ENCODE measurements at places on chromosomes 5 and 9.

DNA sequence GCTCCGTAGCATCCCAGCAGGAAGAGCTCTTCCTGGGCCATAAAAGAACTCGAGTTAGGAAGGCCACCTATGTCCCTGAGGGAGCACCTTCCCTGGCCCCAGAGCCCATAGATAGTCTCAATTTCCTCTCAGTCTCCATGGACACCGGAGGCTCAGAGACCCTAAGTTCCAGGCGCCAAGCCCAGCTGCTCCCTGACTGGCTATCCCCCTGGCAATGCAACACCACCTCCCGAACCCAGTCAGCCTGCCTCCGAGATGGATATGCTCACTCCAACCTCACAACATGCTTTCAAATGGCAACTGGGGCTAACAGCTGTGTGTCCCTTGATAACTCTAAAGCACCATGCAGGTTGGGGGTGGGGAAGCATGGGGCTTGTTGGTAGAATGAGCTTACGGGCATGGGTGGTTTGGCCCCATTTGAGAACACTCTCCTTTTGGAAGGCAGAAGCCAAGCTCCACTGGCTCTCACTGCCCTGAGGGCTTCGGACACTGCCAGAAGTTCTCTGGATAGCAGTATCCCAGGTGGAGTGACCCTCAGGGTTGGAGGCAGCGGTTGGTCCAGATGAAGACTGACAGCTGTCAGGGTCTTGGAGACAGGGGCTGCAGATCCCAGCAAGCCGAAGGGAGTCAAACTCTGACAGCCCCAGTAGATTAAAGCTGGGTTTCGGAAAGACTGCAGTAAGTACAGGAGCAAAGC lies 165.3 kb downstream of the PAX5 start:
- DNase-seq = no peak

DNA sequence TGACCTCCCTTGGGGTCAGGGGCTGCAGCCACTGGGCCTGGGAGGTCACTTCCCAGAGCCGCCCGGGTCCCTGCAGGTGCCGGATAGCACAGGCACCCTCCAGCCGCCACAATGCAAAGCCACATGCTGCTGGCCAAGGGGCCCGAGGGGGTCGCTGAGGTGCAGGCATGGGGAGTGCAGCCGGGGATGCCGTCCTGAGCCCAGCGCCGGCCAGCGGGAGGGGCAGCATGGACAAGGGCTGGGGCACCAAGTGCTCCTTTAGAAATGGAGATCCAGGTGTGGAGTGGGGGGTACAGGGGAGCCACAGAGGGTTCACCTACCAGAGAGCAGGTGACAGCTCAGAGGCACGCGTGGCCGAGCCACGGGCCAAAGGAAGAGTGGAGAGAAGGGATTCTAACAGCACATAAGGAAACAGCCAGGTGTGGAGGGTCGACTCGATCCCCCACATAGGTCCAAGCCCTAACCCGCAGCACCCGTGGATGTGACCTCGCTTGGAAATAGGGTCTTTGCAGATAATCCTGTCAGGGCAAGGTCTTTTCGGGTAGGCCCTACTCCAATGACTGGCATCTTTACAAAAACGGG lies 24.7 kb downstream of the ZDHHC11B start:
- no peak for DNase-seq

DNA sequence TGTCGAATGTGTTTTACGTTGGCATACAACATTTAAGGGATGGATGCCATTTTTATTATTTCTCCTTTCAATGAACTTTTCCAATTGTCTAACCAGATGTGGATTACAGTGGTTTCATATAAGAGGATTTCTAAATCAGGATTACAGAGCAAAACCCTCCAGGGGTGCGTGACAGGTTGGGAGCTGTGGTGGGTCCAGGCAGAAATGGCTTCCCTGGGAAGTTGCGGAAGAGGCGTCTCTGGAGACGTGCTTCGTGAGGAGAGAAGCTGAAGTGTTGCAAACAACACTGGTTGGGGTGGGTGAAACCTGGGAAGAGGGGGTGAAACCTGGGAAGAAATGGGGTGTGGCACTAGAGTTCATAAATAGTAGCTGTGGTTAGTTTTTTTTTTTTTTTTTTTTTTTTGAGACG lies 4.5 kb upstream of the RPL26L1 start:
- DNase-seq = no peak

GRCh38 chr9:112241491-112241890 lies 66.4 kb upstream of the SUSD1 start:
- no peak for DNase-seq

GRCh38 chr9:133613432-133613831 lies 4.2 kb upstream of the FAM163B start:
- no peak for DNase-seq

- no peak for DNase-seq
Observed at GRCh38 chr5:66518052-66518451, 78.1 kb upstream of the MAST4 start.

DNA sequence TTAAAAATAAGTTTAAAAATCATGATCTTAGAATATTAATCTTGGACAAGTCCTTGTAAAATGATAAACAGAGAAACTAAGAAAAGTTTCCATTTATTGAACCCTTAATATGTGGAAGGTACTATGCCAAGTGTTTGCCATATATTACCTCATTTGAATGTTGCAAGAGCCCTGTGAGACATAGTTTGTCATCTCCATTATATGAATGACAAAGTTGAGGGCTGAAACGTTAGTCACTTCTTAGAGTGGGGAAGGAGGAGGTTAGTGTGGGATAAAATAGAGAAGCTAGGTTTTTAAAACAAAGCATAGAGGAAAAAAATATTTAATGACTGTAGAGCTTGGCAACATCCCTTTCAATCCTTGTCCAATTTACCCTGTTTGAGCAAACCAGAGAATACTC lies 2.0 kb downstream of the TNC start:
- DNase-seq = no peak

DNA sequence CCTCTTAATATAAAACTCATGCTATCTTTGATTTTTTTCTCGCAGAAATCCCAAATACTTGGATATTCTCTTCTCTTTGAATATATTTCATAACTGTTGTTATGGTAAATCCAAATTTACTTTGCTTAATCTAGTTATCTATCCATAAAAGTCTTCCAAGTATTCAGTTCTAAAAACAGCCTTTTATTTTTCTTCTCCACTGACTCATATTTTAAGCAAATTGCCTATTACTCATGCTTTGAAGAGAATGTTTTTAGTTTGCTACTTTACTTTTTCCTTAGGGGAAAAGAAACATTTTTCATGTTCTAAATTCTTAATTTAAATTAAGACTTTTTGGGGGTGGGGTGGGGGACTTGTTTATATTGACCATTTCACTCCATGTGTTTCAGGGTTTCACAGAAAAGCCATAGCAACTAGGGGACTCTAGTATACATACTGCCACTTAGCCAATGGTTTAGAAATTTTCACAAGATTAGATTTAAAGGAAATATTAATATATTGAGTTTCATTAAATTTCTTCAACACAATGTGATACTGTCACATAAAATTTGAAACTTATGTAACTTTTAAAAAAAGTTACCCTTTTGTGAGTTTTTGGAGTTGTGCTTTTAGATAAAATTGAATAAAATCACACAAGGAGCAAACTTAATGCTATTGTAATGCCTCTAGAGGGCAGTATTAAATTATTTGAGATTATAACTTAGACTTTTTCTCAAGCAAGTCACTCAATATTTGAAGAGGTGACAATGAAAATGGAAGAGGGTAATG lies 545.8 kb upstream of the ARRDC3 start:
- no peak for DNase-seq

DNA sequence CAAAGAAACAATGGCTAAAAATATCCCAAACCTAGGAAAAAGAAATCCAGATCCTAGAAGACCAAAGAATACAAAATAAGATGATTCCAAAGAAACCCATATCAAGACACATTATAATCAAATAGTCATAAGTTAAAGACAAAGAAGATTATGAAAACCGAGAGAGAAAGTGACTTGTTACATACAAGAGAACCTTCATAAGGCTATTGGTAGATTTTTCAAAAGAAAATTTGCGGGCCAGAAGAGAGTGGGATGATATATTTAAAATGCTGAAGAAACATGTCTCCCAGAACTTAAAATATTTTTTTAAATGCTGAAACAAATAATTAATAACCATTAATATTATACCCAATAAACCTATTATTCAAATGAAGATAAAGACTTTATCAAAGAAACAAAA lies 687.3 kb downstream of the TLE4 start:
- DNase-seq = no peak

GRCh38 chr5:172458976-172459782 lies 4.9 kb upstream of the SH3PXD2B start:
- DNase-seq = no peak

- no peak for DNase-seq
Observed at GRCh38 chr9:134317790-134318414, 8.4 kb upstream of the RXRA start.

GRCh38 chr5:10866913-10867312 lies 105.9 kb upstream of the DAP start:
- no peak for DNase-seq

DNA sequence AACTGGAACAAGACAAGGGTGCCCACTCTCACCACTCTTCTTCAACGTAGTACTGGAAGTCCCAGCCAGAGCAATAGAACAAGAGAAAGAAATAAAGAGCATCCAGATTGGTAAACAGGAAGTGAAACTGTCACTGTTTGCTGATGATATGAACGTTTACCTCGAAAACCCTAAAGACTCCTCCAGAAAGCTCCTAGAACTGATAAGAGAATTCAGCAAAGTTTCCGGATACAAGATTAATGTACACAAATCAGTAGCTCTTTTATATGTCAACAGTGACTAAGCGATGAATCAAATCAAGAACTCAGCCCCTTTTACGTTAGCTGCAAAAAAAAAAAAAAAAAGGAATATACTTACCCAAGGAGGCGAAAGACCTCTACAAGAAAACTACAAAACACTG lies 306.6 kb downstream of the PLK2 start:
- DNase-seq = no peak

GRCh38 chr5:117077142-117077541 lies 502.5 kb upstream of the SEMA6A start:
- no peak for DNase-seq

GRCh38 chr5:14301186-14301585 lies 158.0 kb downstream of the TRIO start:
- DNase-seq = no peak

DNA sequence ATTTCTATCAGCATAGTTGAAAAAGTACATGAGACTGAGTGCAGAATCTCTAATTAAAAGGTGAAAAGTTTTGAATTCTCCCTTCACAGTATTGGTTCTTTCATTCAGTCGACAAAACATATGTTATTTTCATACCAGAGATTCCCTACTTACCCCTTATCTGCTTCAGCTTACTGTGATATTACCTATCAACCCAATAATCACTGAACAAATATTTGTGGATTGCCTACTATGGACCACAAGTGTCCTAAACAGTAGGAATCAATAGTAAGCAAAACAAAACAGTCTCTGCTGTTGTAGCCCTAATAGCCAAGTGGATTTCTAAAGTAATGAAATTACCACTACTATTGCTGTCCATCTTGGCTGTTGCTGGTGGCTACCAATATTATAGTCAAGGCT lies 11.5 kb downstream of the CCDC152 start:
- DNase-seq = no peak

DNA sequence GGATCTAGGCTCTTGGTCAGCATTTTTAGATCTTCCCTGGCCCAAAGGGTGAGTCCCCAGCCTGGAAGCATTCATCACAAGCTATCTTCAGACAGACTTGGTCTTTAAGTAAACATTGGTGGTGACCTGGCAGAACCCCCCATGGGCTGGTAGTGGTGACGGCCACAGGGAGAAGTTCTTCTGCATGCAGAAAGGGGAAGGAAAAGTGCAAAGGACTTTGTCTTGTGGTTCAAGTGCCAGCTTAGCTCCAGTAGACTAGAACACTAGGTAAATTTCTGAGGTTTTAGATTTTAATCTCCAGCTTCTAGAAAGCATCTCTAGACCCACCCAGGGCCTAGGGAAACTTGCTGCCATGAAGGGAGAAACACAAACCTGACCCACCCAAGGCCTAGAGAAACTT lies 584.0 kb downstream of the CHSY3 start:
- DNase-seq = no peak

GRCh38 chr5:152271420-152271819 lies 133.7 kb downstream of the NMUR2 start:
- DNase-seq = no peak

DNA sequence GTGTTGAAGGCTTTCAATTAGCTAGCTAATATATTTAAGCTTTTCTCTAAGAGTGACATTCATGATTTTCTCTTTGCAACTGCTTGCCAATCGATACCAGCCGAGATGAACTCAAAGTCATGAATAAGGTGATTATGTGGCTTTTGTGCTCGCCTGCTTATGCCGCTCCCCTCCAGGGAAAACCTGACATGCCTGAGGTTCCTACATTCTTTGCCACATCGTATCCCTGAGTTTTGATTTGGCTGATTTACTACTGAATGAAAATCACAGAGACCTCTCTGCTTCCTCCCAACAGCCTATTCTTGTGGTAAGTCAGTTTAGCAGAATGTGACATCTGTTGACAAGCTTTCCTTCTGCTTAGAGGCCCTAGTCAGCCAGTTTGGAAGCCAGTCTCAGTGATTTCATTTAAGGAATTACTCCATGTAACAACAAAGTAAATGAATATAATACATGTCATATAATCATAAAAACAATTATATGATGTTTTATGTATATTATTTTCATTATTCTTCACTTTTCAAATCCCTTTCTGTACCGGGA lies 513.4 kb downstream of the CSNK1G3 start:
- DNase-seq = no peak

DNA sequence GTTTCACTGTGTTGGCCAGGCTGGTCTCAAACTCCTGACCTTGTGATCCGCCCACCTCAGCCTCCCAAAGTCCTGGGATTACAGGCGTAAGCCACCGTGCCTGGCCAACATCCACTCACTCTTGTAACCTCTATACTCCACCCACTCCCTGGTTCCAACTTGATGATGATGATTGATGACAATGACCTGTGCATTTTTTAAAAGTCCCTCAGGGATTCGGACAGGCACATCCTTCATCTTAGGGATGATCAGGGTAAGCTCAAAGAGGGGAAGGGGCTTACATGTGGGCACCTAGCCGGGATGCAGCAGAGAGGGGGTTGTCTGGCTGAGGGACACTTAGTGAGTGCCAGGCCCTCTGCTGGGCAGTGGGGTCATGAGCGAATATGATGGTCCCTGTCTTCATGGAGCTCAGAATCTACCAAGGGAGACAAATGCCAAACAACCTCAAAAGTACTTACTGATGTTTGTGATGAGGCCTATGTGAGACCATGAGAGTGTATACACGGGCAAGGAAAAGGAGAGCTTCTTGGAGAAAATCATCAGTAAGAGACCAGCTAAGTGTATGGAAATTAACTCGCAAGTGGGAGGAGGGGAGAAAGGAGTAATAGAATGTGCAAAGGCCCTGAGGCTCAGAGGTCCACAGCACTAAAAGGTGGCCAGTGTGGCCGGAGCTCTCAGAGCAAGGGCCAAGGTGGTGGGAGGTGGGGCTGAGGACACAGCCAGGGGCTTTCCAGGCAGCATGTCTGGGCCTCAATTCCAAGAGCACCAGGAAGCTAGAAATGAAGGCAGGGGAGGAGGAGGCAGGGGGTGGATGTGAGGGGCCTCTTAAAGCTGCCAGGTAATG lies 27.4 kb downstream of the LHX2 start:
- DNase-seq = no peak

GRCh38 chr9:130192382-130192999 lies 20.3 kb downstream of the NCS1 start:
- DNase-seq = no peak

- DNase-seq = no peak
Observed at GRCh38 chr9:13688990-13689600, 409.6 kb upstream of the MPDZ start.

GRCh38 chr5:159640921-159641320 lies 275.4 kb upstream of the ADRA1B start:
- no peak for DNase-seq
